ENCODE measurements at places on chromosomes 5 and 9. TPM values are rescaled to one million over a fixed set of nuclear protein-coding genes. Genes with fewer than 3 reads are reported as not detected.

The KLF9 gene
- 126 TPM for total RNA-seq

GRCh38 chr9:128175102-128175563 lies 15.1 kb downstream of the BBLN start:
- DNase-seq, result no peak

DNA sequence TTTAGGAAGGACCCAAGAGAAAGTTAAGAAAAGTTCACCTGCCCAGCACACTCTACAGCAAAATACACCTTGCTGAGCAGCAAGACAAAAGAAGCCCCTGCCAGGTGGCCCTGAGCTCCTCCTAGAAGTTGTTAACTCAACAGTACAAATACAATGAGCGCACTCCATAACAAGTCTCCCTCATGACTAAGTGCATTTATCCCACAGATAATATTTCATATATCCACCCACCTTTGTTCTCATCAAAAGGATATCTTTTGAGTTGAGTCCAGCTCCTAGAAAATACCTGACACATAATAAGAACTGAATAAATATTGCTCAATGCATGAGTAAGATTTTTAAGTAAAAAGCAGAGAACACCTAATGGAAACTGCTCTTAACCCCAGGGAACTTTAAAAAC lies 73.3 kb downstream of the ABCA1 start:
- DNase-seq, result no peak

GRCh38 chr9:27183701-27184100 lies 74.7 kb downstream of the TEK start:
- DNase-seq, result no peak

The NUTM2F gene
- not detected for total RNA-seq

- DNase-seq, result no peak
Measured at GRCh38 chr9:131598121-131598520, 52.8 kb downstream of the PRRT1B start.

The MYMK gene
- total RNA-seq, result not detected

DNA sequence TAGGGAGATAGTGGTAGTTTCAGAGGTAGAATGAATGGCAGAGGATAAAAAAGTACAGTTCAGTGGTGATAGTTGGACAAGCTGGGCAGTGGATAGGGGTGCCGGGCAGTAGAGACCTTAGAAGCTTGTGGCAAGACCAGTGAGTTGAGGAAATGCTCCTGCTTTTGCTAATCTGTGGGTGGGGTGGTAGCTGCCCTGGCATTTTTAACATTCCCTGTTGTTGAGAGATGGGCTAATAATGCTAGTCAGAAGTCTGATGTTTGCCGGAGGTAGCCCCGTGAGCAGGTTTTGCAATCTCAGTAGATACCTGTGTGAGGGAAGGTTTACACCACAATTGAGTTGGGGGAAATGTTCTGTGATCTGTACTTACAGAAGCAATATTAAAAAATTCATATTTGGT lies 91.1 kb downstream of the TRIO start:
- DNase-seq, result no peak

The CDK5RAP2 gene
- 74.2 TPM for total RNA-seq

DNA sequence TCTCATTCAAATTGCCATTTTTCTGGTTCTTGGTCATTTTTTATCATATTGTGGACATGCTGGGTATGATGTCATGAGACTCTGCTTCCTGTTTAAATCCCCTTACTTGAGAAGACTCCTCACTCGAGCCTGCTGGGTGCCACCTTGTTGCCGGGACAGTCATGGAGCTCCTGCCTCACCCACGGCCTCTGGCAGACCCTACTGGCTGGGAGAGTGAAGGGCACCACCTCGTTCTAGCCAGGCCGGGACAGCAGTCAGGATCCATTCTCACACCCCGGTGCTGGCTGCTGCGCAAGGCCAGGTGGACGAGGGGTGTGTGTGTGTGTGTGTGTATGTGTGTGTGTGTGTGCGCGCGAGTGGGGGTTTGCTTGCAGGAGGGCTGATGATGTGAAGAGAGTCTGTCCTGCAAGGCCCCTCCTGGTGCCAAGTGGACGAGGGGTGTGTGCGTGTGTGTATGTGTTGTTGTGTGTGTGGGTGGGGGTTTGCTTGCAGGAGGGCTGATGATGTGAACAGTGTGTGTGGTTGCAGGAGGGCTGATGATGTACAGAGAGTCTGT lies 4.4 kb downstream of the CEP72 start:
- DNase-seq, result peak; percentile 58

The SPINK5 gene
- 369 TPM for total RNA-seq

The GLE1 gene
- total RNA-seq, result 44.3 TPM

- no peak for DNase-seq
Measured at GRCh38 chr9:133140606-133141005, 19.6 kb upstream of the RALGDS start.

DNA sequence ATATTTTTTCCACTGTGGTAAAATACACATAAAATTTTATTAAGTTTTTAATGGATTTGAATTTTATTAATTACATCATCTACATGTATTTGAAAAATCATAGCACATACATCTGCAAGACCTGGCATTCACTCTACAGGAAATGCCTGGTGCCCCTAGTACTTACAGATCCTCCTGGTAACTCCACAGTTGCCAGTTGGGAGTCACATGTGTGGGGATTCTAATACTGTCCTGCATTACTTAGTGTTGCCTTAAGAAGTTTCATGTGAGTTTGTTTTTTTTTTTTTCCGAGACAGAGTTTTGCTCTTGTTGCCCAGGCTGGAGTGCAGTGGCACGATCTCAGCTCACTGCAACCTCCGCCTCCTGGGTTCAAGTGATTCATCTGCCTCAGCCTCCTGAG lies 18.1 kb downstream of the KDM3B start:
- no peak for DNase-seq

- no peak for DNase-seq
Measured at GRCh38 chr5:17276445-17276844, 59.0 kb downstream of the BASP1 start.

- no peak for DNase-seq
Measured at GRCh38 chr5:158483281-158483860, 616.3 kb downstream of the EBF1 start.

DNA sequence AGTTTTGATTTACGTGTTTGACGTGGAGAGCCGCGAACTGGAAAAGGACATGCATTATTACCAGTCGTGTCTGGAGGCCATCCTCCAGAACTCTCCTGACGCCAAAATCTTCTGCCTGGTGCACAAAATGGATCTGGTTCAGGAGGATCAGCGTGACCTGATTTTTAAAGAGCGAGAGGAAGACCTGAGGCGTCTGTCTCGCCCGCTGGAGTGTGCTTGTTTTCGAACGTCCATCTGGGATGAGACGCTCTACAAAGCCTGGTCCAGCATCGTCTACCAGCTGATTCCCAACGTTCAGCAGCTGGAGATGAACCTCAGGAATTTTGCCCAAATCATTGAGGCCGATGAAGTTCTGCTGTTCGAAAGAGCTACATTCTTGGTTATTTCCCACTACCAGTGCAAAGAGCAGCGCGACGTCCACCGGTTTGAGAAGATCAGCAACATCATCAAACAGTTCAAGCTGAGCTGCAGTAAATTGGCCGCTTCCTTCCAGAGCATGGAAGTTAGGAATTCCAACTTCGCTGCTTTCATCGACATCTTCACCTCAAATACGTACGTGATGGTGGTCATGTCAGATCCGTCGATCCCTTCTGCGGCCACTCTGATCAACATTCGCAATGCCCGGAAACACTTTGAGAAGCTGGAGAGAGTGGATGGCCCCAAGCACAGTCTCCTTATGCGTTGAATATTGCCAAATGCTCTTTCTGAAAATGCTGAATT lies 850 bp downstream of the RRAGA start:
- DNase-seq, result no peak

DNA sequence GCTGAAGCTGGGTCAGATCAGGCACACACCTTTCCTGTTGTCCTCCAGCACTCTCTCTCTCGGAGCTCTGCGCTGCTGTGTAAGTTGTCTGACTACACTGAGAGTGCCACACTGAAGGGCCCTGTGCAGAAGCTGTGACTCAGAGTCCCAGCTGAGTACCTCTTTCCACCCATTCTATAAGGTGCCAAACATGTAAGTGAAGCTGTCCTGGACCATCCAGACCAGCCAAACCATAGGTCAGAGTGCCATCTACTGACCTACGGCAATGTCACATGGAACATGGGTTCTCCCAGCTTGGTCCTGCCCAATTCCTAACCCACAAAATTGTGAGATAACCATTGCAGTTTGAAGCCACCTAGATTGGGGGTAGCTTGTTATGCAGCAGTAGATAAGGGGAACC lies 68.2 kb downstream of the ADCY2 start:
- DNase-seq, result no peak

GRCh38 chr9:137224830-137225694 lies at the start of gene CYSRT1:
TSS of gene CYSRT1 (plus strand) at chr9:137225174. CDS start at chr9:137225622, 448 bp downstream.
- DNase-seq, result no peak

- no peak for DNase-seq
Measured at GRCh38 chr5:146112476-146112875, 7.1 kb upstream of the PLAC8L1 start.

DNA sequence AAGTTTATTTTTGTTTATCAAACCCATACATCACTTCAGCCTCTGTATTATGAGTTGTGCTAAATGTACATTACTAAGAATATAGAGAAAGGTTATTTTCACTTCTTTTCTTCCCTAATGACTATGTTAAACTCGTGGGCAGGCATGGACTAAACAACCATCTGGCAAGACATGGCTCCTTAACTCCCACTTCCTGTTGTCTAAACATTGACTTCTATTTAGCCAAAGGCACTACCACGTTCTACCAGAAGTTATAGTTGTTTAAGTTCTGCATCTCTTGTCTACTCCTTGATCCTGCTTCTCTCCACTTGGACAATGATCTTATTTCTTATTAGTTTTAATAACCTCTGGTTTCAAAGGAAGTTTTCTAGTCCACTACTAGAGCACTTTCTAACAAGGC lies 136.1 kb downstream of the MACIR start:
- DNase-seq, result no peak

DNA sequence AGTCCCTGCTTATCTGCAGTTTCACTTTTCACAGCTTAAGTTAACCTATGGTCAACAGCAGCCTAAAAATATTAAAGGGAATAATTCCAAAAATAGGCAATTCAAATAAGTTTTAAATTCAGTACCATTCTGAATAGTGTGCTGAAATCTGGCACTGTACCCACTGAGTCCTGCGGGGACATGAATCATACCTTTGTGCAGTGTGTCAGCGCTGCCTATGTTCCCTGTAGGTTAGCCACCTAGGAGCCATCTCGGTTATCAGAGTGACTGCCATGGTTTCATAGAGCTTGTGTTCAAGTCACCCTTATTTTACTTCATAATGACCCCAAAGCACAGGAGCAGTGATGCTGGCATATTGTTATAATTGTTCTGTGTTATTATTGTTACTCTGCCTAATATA lies 139.9 kb downstream of the GPBP1 start:
- no peak for DNase-seq

DNA sequence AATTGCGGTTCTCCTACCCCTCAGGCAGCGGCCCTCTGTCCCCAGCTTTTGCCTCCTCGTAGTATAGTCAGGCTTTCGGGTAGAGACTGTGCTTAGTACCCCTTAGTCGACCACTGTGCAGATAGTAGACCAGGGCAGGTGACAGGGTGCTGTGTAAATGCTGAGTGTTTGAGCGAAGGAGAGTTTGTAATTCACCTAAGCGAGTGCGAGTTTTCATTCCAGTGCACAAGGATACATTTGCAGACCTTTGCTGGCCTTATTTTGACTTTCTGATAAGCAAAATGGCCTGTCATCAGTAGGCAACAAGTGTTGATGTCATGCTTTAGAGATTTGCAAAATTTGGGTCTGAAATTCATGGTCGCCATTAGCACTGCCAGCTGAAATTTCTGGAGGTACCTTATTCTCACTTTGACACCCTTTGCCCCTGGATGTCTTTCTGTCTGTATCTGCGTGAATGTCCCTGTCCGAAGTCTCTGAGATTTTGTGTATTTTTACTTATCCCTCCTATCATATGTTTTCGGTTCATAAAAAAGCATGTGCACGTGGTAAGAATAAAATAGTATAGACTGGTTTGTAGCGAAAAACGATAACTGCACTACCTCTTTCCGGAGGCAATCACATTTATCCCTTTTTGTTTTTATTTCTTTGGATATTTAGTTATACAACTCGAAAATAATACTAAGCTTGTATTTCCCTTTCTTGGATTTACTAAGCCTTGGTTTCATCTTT lies 1.9 kb downstream of the LMNB1 start:
- DNase-seq, result no peak
